ENCODE measurements at places on chromosomes 1 and 21.

DNA sequence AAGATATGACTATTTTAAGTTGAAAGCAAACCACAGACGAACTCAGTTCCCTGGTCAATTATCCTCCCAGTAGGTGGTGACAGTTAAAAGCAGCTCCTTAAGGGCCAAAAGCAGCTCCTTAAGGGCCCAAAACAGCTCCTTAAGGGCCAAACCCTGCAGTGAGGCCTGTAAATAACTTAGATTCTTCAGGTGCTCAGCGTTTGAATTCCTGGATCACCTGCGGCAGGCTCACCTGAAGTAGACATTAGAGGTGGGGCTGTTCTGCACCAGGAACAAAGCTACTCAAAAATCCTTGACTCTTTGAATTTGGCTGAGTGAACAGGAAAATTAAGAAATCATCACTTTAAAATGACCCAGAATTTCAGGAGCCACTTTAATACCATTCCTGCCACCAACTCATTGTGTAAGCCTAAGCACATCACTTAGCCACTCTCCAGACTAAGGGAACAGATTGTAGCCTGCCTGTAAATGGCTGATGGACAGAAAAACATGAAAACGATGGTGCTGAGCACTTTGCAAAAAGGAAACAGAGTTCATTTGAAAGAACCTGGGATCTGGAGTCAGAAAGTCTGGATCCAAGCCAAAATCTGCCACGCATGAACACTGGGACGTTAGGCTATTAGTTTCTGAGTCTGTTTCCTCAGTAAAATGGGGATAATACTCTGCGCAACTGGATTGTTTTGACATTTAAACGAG is 126.9 kb downstream of the LRIG2 start:
- no peak for DNase-seq

DNA sequence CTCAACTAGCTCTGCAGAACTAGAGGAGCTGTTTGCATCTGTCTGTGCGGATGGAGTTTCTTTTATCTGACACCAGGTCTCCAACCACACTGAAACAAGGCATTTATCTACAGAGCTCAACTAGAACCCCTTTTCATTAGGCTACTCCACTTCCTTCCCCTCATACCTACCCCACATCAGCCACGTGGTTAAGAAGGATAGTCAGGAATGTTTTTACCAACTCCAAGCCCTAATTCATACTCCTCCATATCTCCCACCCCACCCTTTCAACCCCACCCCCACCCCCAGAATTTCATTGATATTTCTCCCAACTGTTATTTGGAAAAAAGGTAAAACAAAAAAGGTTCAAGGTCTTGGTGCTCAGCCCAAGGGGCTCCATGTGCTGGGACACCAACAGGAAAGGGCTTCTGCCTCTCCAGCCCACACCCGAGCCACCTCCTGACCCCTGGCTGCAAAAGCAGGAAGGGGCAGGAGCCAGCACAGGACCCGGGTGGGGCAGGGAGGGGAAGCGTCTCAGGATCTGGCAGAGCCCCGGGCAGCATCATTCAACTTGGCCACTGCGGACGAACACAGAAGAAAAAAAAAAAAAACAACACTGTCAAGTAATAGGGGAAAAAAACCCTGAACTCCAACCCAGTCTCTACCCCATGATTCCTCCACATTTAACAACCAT is 7.0 kb downstream of the ENSA start:
- DNase-seq = peak; percentile 83

GRCh38 chr1:45152126-45152525 is 54.3 kb downstream of the ZSWIM5 start:
- DNase-seq = no peak

- DNase-seq = no peak
Measured at GRCh38 chr1:53198241-53198651, 1.6 kb downstream of the CPT2 start.

- no peak for DNase-seq
Measured at GRCh38 chr1:56188221-56188620, 391.1 kb downstream of the PLPP3 start.

- DNase-seq = no peak
Measured at GRCh38 chr1:158686111-158687009, at the start of gene SPTA1. Gene SPTA1 (minus strand): TSS chr1:158686715. CDS start chr1:158686517, 198 bp downstream.

DNA sequence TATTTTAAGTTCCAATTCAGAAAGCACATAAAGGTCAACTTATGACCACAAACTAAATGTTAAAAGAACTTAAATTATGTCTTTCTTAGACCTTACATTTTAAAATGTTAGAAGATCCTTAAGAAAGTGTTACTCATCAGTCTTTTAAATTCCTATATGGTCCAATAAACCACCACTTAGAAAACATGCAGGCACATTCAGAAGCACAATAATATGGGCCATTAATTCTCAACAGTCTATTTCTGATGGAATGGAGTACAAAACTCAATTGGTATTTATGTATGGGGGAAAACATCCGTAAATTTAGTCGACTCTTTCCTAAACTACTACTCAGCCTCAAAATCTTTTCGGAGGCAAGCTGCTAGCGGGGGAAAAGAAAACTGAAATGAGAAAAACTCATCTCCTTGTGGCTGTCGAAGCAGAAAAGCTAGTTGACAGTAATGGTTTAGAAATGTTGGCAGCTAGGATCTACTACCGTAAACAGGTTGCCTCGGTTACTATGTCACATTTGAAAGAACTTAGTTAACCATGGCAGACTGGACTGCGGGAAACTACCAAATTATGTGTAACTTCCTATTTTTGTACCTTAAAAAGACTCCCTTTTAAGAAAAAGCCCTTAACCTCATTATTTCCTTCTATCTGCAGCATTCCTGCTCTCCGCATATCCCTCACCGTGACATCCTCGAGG is 1.0 kb downstream of the TRMT1L start:
- DNase-seq = no peak

GRCh38 chr1:9135073-9135836 is 6.4 kb upstream of the GPR157 start:
- DNase-seq = no peak

Data from vagina (tissue), 2 donors.